Astrocyte of the spinal cord (primary cell): ENCODE measurements at places on chromosomes 13 and 19.

GRCh38 chr19:34662919-34663318, 14.0 kb downstream of the SCGB2B2 start:
- DNase-seq: no peak

GRCh38 chr13:40576369-40576768, 90.1 kb downstream of the FOXO1 start:
- DNase-seq: no peak

DNA sequence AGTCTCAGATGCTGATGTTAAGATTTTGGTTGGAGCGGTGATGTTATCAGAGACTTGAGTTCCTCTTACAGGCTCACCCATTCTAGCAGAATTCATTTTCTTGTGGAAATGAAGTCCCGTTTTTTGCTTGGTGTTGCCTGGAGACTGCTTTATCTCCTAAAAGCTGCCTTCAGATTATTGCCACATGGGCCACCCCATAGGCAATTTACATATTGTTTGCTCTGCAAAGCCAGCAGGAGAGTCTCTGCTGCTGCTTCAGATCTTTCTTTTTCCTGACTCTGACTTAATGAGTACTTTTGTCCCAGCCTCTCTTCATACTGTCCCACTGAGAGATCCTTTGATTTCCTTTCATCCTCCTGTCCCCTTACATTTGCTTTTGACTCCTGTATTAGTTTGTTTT, 114.6 kb downstream of the TDRD3 start:
- DNase-seq: no peak

DNA sequence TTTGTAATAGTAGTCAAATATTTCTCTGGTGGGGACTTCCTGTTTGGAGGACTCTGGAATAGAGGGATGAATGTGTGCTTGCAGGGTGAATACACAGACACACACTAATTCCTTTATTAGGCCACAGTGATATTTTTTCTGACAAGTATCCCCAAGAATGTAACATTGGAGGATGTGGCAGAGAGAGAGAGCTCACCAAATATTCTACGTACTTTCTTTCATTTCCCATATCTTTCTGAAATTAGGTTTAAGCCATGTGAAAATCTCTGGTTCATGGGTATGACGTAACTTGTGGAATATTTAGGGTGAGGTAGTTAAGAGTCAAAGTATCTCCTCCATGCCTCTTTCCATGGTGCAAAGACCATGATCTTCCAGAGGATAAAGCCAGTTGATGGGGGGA, 463.4 kb downstream of the DIAPH3 start:
- DNase-seq: peak; percentile 29

GRCh38 chr13:20182231-20182846, 10.4 kb downstream of the GJB2 start:
- DNase-seq: peak; percentile 72

DNA sequence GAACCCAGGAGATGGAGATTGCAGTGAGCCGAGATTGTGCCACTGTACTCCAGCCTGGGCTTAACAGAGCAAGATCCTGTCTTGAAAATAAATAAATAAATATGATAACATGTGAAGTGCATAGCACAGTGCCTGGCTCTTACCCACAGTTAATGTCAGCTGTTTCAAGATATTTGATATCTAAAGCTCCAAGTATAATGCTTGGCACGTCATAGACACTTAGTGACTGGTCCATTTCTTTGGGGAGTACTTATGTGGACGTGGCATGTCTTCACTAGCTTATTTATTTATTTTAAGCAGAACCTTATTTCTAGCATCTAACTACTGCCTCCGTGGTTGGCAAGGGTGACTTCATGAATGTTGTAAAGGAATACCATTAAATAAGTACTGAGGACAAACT, 18.8 kb downstream of the GARRE1 start:
- DNase-seq: no peak

DNA sequence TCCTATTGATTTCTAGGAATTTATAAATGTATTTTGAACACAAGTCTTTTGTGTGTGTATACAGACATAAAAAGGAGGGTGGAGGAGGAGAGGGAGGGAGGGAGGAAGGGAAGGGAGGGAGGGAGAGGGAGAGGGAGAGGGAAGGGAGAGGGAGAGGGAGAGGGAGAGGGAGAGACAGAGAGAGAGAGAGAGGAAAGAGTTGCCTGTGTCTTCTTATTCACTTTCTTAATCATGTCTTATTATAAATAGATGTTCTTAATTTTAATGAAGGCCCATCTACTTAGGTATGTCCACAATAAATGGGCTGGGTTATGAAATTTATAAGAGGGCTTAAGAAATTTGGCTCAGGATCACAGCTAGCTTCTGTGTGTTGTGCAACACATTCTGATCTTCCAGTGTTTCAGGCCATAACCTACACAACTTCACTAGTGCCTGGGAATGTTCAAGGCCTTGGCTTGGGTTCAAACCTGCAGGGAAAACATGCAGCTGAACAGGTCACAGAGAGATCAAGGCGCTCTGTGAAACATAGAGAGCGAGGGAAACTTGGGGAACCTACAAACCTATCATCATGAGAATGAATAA, 39.3 kb downstream of the ZNF45 start:
- DNase-seq: no peak

- DNase-seq: peak; percentile 21
Observed at GRCh38 chr13:34011552-34012085, 193.7 kb downstream of the RFC3 start.

DNA sequence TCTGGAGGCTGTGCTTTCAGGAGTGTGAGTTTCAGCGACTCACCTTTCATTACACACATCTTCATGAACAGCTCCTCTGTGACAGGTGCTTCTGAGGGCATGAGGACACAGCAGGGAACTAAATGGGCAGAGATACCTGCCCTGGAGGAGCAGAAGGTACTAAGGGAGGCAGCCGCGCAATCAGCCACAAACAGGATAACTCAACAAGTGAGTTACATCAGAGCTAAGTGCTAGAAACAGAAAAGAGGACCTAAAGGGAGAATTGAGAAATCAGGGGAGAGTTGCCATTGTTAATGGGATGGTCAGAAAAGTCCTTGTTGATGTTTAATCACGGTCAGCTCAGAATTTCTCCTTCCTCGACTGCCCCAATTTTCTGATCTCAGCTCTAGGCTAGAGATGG, 42.5 kb downstream of the SYDE1 start:
- no peak for DNase-seq

GRCh38 chr19:3509566-3509989, 3.5 kb downstream of the FZR1 start:
- DNase-seq: peak; percentile 73

DNA sequence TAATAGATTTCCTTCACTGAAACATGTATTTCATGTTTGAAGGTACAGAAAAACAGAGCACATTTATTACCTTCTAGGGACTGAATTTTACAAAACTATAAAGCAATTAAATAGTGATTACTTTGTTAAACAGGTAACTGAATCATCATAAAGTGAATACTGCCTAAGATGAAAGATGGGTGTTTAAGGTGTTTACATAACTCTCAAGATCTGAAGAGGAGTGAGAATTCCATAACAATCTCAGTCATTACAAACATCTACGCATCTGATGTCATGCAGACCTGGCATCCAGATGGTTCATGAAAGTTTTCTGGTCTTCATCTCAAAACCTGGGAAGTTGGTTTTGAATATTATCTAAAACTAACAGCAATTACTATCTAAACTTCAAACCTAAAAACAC, 80.4 kb downstream of the MIPEP start:
- DNase-seq: no peak

DNA sequence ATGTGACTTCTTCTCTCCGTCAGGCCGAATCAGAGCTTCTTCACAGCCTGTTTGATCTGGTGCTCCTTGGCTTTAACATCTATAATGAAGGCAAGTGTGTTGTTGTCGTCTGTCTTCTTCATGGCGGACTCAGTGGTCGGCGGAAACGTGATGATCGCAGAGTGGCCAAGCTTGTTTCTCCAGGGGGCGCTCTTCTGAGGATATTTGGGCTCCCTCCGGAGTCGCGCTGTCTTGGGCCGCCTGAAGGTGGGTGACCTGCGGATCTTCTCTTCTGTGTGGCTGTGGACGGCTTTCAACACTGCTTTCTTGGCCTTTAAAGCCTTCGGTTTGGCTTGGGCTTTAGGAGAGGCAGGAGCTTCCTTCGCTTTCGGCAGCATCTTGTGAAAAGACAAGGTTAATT, 9.8 kb downstream of the TPRX1 start:
- no peak for DNase-seq
